H1 (cell line): ENCODE measurements at places on chromosomes 13 and 19.
A peak's percentile ranks its signal among the peaks of the same experiment; 100 is the strongest.

DNA sequence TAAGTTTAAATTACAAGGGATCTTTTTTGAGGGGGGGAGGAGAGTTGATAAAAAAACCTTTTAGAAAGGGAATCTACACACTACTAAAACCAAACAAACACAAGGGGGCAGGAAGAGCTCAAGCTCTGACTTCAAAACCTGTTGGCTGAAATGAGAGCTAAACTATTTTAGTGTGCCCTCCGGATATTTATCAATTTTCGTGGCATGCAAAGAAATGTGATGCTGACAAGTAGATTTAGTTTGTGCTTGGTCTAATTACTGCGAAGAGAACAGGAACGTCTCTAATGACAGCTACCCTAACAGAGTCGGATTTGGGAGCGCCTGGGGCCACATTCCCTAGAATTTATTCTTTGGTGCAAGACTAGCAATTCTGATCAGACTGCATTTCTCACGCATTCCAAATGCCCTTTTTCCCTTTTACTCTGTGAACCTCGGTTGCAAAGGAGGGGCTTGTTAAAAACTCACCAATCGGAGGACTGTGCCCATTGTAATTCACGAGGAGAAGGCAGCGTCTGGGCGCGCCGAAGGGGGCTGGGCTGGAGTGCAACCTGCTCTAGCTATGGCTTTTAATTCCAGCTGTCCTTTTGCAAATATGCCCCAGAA lies 802 bp upstream of the FREM2 start:
- no peak for DNase-seq

DNA sequence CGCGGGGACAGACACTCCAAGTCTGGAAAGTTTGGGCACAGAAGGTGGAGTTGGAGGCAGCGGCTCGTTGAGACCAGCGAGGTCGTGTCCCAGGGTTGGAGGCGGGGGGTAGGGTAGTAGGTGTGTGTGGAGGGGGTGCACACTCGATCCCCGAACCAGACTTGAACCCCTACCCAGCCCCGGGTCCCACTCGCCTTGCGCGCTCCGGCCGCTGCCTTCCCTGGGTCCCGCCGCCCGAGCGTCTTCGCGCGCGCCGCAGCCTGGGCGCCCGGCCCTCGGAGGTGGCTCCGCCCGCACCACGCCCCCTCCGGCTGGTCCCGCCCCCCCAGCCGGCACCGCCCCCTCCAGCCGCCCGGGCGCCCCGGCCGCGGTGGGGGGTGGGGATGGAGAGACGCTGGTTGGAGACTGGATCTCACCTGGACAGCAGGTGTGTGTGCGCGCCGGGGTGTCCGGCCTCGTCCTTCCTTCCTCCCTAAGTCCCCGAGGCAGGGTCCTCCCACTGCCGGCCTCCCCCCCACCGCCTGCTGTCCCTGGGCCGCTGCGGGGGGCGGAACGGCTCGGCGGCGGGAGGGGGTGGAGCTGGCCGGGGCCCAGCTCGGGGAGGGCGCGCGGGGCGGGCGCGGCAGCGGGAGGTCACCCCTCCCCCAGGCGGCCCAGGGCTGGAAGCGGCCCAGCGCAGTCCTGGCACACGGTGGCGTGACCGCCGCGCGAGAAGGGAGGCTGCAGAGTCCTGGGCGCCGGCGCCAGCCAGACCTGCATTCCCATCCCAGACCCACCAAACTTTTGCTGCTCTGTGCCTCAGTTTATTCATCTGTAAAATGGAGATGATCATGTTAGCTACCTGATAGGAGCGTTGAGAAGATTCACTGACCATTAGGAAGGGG lies at the start of gene KANK2:
Gene KANK2, minus strand, starts transcription at position 255 of the 884 bp plus-strand sequence. CDS start 3,034 bp downstream, outside the sequence.
- DNase-seq = peak; percentile 95

DNA sequence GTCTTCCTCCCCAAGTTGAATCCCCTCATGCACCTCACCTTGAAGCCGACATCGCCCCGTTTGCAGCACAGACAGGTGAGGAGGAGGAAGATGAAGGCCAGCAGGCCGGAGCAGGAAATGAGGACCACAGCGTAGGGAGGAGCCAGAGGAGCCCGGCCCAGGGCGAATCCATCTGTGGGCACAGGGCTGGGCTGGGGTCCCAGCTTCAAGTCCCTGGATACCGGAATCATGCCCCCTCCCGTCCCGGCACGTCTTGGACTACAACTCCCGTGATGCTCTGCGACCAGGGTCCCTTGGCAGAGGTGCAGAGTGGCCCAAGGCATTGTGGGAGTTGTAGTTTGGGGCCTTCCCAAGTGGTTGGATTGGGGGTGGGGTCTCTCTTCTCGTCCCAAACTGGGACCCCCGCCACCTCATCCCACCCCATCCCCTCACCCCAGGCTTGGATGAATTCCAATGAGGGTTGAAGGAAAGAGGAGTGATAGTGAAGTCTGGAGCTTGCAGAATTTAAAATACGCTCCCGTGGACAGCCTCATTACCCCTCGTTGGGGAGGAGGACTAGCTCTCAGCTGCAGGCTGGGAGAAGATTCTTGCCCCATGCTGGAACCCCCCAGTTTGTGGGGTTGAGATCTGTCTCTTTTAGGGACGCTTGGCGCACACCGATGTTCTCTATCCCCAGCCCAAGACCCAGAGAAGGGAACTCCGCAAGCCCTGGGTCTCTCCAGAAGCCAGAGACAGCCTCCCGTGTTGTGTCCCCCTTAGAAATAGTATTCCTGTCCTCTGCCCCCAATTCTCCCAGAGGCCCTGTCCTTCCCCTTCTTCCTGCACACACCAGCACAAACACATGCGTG lies 990 bp downstream of the LMTK3 start:
- DNase-seq = no peak

DNA sequence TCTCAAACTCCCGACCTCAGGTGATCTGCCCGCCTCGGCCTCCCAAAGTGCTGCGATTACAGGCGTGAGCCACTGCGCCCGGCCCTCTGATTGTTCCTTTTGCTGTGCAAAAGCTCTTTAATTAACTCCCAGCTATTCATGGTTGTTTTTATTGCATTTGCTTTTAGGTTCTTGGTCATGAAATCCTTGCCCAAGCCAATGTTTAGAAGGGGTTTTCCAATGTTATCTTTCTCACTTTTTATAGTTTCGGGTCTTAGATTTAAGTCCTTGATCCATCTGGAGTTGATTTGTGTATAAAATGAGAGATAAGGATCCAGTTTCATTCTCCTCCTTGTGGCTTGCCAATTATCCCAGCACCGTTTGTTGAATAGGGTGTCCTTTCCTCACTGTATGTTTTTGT lies 19.2 kb upstream of the GRTP1 start:
- DNase-seq = no peak

DNA sequence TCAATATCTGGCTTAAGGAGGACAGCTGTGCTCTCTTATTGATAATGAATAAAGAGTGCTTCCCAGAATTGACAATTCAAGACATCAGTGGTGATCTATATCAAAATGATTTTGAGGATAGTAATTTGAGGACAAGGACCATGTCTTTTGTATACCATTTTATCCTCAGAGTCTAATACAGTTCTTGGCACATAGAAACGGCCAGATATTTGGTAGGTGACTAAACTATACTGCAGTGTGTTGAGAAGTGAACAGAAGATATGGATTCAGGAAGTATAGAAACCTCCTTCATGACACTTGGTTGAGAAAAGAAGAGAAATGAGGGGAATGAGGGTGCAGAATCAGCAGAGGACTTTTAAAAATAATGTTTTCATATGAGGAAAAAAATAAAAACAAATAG lies 16.1 kb upstream of the LMO7 start:
- no peak for DNase-seq

- DNase-seq = no peak
Measured at GRCh38 chr13:35768073-35768472, 291.6 kb upstream of the MAB21L1 start.
